ENCODE measurements at places on chromosomes 5 and 9. TPM values are rescaled to one million over a fixed set of nuclear protein-coding genes. Genes with fewer than 3 reads are reported as not detected.

GRCh38 chr5:159156426-159157238 lies 52.7 kb downstream of the RNF145 start:
- no peak for DNase-seq
- peaks cover 22% of the 10 kb centered on the region for H3K4me1 ChIP-seq
- H3K4me3 ChIP-seq, result peak overlapping the region; percentile 31
- H3K27ac ChIP-seq, result no peak overlapping the region
- no peaks in the 10 kb centered on the region for H3K27me3 ChIP-seq

TGFBI gene
- total RNA-seq, result 14.6 TPM

- H3K4me3 ChIP-seq, result peak overlapping the region; percentile 93
- peak overlapping the region; percentile 87 for H3K27ac ChIP-seq
- H3K4me1 ChIP-seq, result peaks cover 29% of the 10 kb centered on the region
- H3K27me3 ChIP-seq, result no peaks in the 10 kb centered on the region
These were observed 868 bp downstream of the KDM4C start for GRCh38 chr9:6758498-6759184.

TAF1L gene
- 0.08 TPM for total RNA-seq

GRCh38 chr5:74660140-74660539 lies 19.6 kb upstream of the ENC1 start:
- no peak for DNase-seq
- H3K27ac ChIP-seq, result no peak overlapping the region
- H3K4me3 ChIP-seq, result no peak overlapping the region
- H3K36me3 ChIP-seq, result no peaks in the 10 kb centered on the region
- peaks cover 22% of the 10 kb centered on the region for H3K27me3 ChIP-seq
- H3K4me1 ChIP-seq, result no peaks in the 10 kb centered on the region

- H3K4me1 ChIP-seq, result no peaks in the 10 kb centered on the region
- H3K27ac ChIP-seq, result no peak overlapping the region
- H3K27me3 ChIP-seq, result no peaks in the 10 kb centered on the region
- DNase-seq, result no peak
- no peak overlapping the region for H3K4me3 ChIP-seq
These were observed 1126.7 kb upstream of the CDH9 start for GRCh38 chr5:28165096-28165495.

GRCh38 chr9:20569525-20569924 lies 52.8 kb downstream of the MLLT3 start:
- H3K27me3 ChIP-seq, result no peaks in the 10 kb centered on the region
- H3K4me3 ChIP-seq, result no peak overlapping the region
- H3K4me1 ChIP-seq, result peaks cover 50% of the 10 kb centered on the region
- no peak for DNase-seq
